ENCODE measurements at places on chromosomes 4 and X.

DNA sequence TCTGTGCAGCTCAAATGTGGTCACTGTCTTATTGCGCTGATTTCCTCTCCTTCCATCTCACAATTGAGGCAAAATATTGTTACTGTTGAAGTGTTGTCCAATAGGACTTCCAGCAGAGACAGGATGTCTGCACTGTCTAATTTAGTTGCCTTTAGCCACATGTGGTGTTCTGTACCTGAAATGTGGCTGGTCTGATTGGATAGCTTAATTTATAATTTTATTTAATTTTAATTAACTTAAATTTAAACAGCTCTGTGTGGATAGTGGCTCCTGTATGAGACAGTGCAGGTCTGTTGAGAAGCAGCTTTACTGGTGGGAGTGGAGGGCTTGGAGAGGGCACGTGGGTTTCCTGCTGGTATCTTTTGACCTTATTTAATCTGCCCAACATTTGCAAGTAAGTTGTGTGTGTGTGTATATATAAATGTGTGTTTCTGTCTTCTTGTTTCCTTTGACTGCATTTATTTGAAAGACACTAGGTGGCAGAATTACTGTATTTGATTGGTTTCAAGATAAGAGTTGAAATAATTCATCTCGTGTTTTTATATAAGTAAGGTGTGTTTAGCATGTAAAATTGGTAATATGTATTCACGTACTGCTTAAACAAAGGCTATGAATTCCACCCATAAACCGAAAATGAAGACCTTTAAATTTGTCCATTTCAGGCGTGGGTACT lies 55.3 kb upstream of the MSANTD1 start:
- no peak for DNase-seq

- no peak for DNase-seq
Observed at GRCh38 chrX:1601768-1602085, 10.3 kb downstream of the AKAP17A start.

DNA sequence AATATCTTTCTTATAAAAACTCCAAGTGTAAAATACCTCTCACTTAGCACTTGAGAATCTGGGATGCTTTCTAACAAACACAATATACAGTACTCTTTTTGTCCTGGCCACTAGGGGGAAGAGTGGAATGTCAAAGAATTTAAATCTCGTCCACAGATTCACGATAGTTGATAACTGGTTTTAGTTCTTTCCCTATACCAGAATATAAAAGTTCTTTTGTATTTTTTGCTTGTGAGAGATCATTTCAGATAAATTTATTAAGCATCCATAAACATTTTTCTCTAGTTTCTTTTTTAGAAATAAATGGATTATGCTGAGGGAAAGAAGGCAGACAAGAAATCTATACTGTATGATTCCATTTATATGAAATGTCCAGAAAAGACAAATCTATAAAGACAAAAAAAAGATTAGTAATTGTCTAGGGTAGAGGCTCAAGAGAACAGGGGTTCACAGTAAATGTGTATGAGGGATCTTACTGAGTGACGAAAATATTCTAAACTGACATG lies 50.4 kb downstream of the MGARP start:
- no peak for DNase-seq

GRCh38 chr4:8759987-8760386 lies 111.7 kb downstream of the HMX1 start:
- no peak for DNase-seq

- DNase-seq, result no peak
Observed at GRCh38 chrX:13661735-13662288, 8.9 kb downstream of the TCEANC start.

GRCh38 chr4:102667001-102667400 lies 93.8 kb downstream of the MANBA start:
- no peak for DNase-seq

DNA sequence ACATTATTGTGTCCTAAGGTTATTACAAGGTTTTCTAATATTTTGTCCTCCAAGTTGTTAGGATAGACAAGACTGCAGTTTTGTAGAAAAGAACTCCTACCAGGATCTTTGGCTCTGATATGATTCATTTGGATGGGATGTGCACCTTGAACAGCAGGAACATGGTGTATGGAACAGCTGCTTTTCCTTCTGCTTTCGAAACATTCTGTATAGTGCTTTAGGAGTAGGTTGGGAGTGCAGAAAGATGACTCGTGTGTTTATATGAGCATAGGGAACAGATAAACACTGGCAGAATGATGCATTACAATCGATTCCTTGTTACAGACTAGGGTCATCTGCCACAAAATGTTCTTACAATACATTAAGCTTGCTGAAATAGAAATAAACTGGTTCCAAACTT lies 790.1 kb downstream of the DMD start:
- no peak for DNase-seq

- DNase-seq, result no peak
Observed at GRCh38 chr4:80049813-80050534, 23.1 kb downstream of the ANTXR2 start.

DNA sequence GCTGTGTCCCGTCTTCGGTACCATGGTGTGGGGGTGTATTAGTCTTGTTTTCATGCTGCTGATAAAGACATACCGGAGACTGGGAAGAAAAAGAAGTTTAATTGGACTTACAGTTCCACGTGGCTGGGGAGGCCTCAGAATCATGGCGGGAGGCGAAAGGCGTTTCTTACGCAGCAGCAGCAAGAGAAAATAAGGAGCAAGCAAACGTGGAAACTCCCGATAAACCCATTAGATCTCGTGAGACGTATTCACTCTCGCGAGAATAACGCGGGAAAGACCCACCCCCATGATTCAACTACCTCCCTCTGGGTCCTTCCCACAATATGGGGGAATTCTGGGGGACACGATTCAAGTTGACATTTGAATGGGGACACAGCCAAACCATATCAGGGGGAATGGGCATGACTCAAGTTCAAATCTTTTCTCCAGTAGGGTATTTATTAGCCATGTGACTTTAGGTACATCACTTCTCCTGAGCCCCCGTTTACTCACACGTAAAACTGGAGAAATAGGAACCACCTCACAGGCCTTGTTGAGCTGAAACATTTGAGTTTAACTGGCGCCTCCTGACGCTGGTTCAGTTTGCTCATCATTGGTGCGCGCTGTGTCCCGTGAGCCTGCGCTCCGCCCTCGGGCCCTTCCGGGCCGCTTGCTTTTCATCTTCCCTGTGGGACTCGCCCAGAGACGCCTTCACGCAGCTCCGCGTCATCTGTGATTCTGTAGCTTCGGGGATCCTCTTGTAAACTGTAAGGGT lies 35.5 kb upstream of the FAT1 start:
- DNase-seq, result no peak

DNA sequence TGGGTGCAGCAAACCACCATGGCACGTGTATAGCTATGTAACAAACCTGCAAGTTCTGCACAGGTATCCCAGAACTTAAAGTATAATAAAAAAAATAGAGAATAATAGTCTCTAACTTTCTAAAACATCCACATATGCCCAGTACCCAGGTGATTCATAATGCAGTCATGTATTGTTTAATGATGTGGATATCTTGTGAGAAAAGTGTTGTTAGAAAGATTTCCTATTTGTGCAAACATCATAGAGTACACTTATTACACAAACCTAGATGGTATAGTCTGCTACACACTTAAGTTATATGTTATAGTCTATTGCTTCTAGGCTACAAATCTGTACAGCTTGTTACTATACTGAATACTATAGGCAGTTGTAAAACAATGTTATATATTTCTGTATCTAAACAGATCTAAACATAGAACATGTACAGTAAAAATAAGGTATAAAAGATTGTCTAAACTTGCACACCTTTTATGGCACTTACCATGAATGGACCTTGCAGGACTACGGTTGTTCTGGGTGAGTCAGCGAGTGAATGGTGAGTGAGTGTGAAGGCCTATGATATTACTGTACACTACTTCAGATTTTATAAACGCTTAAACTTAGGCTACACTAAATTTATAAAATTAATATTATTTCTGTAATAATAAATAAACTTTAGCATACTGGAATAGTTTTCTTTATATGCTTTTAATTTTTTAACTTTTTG lies 232.2 kb upstream of the SLIT2 start:
- DNase-seq, result no peak

DNA sequence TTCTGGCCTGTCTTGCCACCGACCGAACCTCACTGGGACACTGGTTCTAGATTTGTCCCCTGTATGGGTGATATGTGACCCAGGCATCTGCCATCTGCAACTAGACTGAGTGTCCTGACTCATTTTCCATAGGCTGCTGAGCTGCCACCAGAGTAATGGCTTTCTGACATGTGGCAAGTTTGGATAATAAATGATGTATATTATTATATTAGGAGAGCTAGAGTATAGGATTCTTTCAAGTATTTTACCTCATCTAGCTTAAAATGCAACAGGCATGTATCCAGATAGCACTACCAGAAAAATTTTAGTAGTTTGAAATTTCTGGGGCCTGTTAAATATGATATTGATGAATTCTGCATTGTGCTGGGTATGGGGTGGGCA lies 15.8 kb upstream of the PGRMC2 start:
- DNase-seq, result no peak

DNA sequence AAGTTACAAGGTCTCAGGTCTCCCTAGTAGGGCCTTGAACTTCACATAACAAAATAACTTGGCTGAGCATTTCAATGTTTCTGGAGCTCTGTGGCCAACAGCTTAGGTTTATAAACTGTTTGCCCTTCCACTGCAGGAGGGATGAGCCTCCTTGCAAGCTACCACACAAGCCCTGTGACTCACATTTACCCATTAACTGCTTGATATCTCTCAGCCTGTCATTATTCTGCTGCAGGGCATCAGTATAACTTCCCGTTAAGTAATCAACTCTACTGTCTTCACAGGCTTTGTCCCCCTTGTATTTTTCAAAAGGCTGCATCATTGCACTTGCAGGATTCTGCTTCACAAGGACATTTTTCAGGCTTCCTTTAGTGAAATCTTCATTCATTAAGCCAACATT lies 151.7 kb upstream of the CXCL13 start:
- no peak for DNase-seq

GRCh38 chr4:69323284-69323683 lies 43.0 kb downstream of the UGT2B28 start:
- DNase-seq, result no peak
